ENCODE measurements at places on chromosomes 12 and 14.

DNA sequence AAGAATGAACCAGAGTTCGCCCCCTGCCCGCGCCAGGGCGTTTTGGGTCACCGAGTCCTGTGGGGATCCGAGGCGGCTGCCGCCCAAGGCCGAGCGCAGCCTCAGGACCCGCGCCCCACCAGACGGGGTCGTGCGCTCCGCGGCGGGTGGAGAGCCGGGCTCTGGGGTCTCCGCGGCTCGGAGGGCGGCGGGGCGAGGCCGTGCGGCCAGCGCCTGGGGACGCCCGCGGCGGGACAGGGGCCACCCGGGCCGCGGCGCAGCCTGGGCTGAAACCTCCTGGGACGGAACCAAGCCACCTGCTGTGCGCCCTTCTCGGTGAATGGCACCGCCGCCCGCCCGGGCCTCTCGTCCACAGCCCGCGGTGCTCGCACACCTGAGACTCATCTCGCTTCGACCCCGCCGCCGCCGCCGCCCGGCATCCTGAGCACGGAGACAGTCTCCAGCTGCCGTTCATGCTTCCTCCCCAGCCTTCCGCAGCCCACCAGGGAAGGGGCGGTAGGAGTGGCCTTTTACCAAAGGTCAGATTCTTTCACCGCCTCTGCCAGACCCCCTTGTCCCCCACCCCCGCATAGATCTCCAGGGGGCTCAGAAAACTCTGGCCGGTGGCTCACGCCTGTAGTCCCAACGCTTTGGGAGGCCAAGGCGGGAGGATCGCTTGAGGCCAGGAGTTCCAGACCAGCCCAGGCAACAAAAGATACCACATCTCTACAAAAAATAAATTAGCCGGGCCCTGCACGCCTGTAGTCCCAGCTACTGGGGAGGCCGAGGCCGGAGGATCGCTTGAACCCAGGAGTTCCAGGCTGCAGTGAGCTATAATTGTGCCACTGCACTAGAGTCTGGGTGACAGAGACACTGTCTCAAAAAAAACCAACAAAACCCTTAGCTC, 901 bp downstream of the B3GNT4 start:
- no peak for DNase-seq

- DNase-seq, result no peak
Measured at GRCh38 chr12:64781280-64782190, 22.3 kb upstream of the GNS start.

GRCh38 chr12:116325336-116325664, 47.8 kb upstream of the MED13L start:
- no peak for DNase-seq

- DNase-seq, result no peak
Measured at GRCh38 chr12:123787466-123787865, 25.4 kb downstream of the DNAH10 start.

DNA sequence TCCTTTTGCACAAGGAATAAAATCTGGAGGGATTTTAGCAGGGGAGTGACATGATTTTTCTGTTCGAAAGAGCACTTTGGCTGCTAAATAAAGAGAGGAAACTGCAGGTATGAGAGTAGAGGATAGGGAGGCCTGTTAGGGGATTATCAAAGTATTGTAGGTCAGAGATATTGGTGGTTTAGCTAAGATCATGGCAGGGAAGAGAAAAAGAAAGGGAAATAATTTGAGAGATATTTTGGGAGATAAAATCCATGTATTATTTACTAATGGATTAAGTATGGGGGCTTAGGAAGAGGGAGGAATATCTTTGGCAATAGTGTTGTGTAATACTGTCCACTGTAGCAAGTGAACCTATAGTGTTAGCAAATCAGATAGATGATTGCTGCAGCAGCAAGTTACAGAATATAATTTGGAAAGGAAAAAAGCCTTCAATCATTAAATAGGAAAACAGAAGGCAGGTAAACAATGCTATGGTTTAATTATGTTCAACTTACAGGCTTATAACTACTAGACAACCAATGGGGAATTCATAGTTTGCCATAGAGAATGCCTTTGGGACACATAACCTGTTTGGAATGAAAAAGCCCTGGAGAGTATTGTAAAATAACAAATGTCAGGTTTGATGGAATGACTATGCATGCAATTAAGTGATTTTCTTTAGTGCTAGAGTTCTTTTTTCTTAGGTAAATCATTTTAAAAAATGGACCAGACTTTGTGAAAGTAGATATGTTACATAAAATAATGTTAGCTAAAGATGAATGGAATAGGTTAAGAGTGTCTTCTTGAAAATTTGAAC, 50.5 kb downstream of the ADIPOR2 start:
- DNase-seq, result no peak

DNA sequence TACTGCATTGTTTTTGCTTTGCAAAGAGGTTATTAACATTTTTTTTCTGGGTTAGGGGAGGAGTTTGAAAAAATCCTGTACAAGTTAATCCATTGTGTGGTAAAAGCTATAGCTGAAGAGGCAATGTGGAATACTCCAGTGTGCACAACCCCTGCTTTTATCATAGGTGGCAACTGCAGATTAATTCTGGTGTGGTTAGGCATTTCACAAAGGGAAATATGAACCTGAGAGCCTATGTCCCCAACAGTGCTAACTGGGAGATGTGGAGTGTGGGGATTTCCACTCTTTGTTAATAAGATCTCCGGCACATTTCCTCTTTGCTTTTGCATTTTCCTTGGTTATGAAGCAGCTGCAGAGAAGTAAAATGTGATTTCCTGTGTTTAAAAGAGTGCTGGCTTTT, 33.6 kb downstream of the PRORP start:
- DNase-seq, result no peak

DNA sequence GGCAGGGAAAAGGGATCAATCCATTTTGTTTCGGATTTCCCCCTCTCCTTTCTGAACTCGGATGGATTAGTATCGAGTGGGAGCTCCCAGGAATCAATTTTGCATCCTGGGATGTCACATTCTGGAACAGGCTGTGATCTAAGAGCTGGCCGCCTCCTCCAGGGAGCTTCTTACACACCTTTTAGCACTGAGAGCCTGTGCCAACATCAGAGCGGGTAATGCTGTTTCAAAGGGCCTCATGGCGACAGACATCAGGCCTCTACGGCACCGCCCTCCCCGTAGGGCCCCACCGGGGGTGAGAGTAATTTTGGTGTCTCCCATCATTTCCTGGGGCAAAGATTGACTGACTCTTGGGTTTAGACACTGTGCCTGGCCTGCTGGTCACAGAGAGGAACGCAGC, 2.7 kb downstream of the GALNT9 start:
- DNase-seq, result no peak

- DNase-seq, result no peak
Measured at GRCh38 chr12:2172491-2173214, 119.9 kb downstream of the CACNA1C start.

GRCh38 chr12:25896981-25897380, 61.5 kb upstream of the RASSF8 start:
- no peak for DNase-seq

GRCh38 chr14:66036547-66036946, 449.6 kb upstream of the CCDC196 start:
- DNase-seq, result no peak

- no peak for DNase-seq
Measured at GRCh38 chr14:34665785-34666435, 36.0 kb upstream of the SNX6 start.

DNA sequence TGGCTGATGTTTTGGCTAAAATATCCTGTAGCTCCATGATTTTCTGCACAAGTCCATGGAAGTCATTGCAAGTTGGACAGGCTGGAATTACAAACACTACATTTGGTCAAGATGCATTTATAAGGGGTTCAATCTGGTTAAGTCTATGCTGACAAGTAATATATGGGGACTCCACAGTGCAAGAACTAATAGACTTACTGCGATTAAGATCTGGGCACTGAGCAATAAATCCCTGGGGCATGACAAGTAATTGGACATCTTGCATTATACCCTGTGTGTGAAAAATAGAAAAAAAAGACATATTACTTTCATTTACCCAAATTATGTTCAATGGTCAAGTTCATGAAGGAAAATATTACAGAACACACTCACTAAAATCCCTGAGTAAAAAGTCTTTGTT, 99.1 kb downstream of the NELL2 start:
- DNase-seq, result no peak

DNA sequence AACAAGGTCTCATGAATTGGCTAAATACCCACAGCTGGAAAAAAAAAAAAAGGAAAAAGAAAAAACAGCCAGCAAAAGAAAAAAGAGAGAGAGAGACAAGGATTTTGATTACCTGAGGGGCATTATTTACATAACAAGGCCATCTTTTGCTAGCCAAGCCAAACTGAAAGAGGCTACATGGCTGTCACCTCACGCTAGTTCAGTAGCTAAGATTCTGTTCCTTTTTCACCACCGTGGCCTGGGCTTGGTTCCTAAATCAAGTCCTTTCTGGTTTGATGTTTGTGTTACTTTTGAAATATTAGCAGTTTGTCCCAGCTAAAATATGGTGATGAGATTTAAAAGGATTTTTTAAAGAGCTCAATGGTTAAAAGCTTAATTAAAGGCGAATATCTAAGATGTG, 2.0 kb upstream of the SDS start:
- DNase-seq, result no peak

DNA sequence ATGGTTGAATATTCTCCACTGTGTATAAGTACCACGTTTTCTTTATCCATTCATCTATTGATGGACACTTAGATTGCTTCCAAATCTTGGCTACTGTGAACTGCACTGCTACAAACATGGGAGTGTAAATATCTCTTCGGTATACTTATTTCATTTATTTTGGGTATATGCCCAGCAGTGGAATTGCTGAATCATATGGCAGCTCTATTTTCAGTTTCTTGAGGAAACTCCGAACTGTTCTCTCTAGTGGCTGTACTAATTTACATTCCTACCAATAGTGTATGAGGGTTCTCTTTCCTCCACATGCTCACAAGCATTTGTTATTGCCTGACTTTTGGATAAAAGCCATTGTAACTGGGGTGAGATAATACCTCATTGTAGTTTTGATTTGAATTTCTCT, 623.1 kb upstream of the LRFN5 start:
- DNase-seq, result no peak

DNA sequence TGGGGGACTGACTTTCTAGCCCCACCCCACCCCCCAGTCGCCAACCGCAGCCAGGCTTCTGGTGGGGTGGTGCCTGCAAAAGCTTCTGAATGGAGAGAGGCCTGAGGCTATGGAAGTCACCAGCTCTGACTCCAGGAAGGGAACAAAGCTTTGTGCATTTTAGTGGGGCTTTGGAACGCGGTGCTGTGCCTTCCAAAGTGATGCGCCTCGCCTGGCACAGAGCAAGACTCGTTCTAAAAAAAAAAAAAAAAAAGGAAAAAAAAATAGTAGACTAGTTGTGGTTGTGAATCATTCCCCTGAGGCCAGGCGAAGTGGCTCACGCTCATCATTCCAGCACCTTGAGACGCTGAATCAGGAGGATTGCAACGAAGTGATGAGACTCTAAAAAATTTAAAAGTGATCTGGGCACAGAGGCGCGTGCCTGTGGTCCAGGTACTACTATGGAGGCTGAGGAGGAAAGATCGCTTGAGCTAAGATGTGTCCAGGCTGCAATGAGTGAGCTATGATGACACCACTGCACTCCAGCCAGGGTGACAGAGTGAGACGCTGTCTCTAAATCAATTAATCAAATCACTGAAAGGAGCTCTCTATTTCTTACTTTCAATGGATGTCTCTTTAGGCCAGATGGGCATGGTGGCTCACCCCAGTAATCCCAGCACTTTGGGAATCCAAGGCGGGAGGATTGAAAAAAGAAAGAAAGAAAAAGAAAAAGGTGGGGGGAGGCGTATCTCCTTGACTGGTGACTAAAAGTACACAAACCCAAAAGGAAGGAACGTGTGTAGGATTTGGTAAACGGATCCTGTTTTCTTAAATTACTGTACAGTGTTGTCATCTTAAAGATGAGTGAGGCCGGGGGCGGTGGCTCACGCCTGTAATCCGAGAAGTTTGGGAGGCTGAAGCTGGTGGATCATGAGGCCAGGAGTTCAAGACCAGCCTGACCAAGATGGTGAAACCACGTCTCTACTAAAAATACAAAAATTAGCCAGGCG, 259.6 kb upstream of the ALG10B start:
- no peak for DNase-seq

All from C1 segment of cervical spinal cord (tissue), 14 donors.